Activated CD8-positive, alpha-beta T cell treated with anti-CD3 and anti-CD28 coated beads for 36 hours (primary cell): ENCODE measurements at places on chromosomes 5 and 9. TPM values are rescaled to one million over a fixed set of nuclear protein-coding genes. Genes with fewer than 3 reads are reported as not detected.

GRCh38 chr9:124011460-124012301 is at the start of gene LHX2:
TSS of gene LHX2 (plus strand) at chr9:124011768. CDS start at chr9:124012349, 581 bp downstream.
- H3K4me3 ChIP-seq: no peak within 1 kb of the TSS
- H3K36me3 ChIP-seq: peaks cover 2% of the 10 kb centered on the region
- H3K4me1 ChIP-seq: peaks cover 38% of the 10 kb centered on the region
- peak; percentile 70 for DNase-seq
- H3K27ac ChIP-seq: no peak within 1 kb of the TSS

DNA sequence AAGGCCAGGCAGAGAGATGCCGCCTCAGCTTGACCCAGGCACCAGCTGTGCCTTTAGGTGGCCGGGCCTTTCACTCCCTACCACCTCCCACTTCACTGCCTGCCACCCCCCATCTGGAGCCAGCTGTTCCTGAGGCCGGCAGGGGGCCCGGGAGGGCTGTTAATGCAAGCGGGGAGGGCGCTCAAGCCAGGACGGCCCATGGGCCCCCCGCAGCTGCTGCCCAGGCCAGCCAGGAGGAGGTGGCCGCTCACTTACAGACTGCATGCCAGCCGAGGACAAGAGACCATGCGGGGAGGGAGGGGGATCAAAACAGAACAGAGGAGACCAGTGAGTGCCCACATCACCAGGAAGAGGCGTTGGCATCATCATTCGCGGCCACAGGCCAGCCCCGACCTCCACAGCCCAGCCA is 4.5 kb downstream of the ABCA2 start:
- H3K4me3 ChIP-seq: no peak overlapping the region
- DNase-seq: no peak
- H3K27me3 ChIP-seq: no peaks in the 10 kb centered on the region

DNA sequence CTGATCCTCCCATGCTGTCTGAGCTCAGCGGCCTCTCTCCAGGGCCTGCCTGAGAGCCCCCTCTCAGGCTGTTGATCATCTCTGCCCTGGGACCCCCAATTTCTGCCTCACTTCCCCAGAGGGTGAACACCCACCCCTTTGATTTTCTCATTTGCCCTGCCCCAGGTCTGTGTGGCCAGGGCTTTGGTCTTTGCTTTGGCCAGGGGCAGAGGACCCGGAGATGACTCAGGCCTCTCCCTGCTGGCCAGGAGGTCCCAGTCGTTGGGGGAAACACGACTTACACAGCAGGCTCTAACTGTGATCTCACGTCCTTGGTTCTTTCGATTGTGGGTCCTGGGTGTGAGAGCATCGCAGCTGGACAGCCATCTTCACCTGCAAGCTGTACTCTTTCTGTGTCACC is 1.1 kb upstream of the ADAMTS2 start:
- DNase-seq: no peak
- H3K27ac ChIP-seq: no peak overlapping the region
- H3K36me3 ChIP-seq: no peaks in the 10 kb centered on the region
- H3K27me3 ChIP-seq: peaks cover 44% of the 10 kb centered on the region
- H3K4me3 ChIP-seq: no peak overlapping the region

DNA sequence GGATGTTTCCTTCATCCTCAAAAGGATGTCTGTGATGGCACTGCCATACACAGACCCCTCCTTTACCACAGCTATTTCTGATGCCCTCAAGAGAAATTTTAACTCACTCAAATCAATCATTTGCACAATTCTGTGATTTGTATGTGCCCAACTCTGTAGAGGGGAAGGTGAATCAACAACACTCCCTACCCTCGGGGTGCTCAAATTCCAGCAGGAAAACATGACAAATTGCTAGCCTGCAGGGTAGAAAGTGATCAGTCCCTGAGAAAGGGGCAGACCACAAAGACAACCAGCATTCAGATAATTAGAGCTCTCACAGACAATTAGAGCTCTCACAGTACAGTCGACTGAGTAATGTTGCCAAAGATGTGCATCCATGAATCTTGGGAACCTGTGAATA is 45.3 kb upstream of the FOXE1 start:
- peaks cover 22% of the 10 kb centered on the region for H3K27me3 ChIP-seq
- no peaks in the 10 kb centered on the region for H3K36me3 ChIP-seq
- peaks cover 6% of the 10 kb centered on the region for H3K4me1 ChIP-seq
- H3K4me3 ChIP-seq: no peak overlapping the region
- no peak for DNase-seq
- no peak overlapping the region for H3K27ac ChIP-seq

- peaks cover 33% of the 10 kb centered on the region for H3K4me1 ChIP-seq
- H3K36me3 ChIP-seq: peaks cover 71% of the 10 kb centered on the region
- H3K4me3 ChIP-seq: no peak overlapping the region
- H3K27me3 ChIP-seq: no peaks in the 10 kb centered on the region
Observed at GRCh38 chr9:110249603-110250002, 6.7 kb downstream of the TXN start.

- H3K27ac ChIP-seq: no peak overlapping the region
- H3K27me3 ChIP-seq: peaks cover 12% of the 10 kb centered on the region
- no peak for DNase-seq
- no peaks in the 10 kb centered on the region for H3K4me1 ChIP-seq
- H3K36me3 ChIP-seq: no peaks in the 10 kb centered on the region
Observed at GRCh38 chr9:91841591-91841990, 108.4 kb downstream of the ROR2 start.

DNA sequence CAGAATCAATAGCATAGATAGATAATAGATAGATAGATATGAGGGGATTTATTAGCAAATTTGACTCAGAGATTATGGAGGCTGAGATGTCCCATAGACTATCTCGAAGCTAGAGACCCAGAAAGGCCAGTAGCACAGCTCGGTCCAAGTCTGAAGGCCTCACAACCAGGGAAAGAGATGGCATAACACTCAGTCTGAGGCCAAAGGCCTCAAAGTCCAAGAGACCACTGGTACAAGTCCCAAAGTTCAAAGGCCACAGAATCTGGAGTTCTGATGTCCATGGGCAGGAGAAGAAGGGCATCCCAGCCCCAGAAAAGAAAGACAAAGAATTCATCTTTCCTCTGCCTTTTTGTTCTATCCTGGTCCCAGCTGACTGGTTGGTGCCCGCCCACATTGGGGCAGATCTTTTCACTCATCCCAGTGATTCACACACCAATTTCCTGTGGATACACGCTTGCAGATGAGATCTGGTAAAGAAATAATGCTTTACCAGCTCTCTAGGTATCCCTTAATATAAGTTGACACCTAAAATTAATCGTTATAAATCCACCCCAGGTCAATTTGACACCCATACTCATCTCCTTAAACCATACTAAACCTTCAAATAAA is 127.8 kb upstream of the FBN2 start:
- no peak overlapping the region for H3K4me3 ChIP-seq
- no peaks in the 10 kb centered on the region for H3K36me3 ChIP-seq
- DNase-seq: no peak
- no peaks in the 10 kb centered on the region for H3K4me1 ChIP-seq
- H3K27me3 ChIP-seq: no peaks in the 10 kb centered on the region

DNA sequence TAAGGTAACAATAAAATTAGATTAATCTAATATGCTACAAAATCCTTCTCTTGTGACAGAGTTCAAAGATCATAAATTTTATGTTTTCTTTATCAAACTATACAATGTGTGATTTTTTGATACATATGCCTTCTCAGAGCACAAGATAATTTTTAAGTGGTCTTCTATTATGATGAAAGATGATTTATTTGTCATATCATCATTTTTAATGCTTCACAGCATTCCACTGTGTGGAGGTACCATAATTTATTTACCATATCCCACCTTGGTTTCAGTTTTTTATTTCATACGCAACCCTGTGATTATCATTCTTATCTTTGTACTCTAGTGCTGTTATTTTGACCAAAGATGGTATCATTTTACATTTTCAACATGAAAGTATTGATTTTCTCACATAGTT is 41.7 kb downstream of the POLK start:
- no peak overlapping the region for H3K27ac ChIP-seq
- H3K36me3 ChIP-seq: peaks cover 55% of the 10 kb centered on the region
- no peak overlapping the region for H3K4me3 ChIP-seq
- peaks cover 8% of the 10 kb centered on the region for H3K4me1 ChIP-seq
- H3K27me3 ChIP-seq: no peaks in the 10 kb centered on the region
- no peak for DNase-seq

- H3K27ac ChIP-seq: no peak overlapping the region
- no peak overlapping the region for H3K4me3 ChIP-seq
- no peak for DNase-seq
- H3K27me3 ChIP-seq: no peaks in the 10 kb centered on the region
- peaks cover 10% of the 10 kb centered on the region for H3K4me1 ChIP-seq
- H3K36me3 ChIP-seq: peaks cover 7% of the 10 kb centered on the region
Observed at GRCh38 chr9:108997112-108997511, 16.2 kb downstream of the CTNNAL1 start.

GRCh38 chr9:108386032-108386431 is 469.8 kb downstream of the ACTL7B start:
- H3K27ac ChIP-seq: no peak overlapping the region
- no peaks in the 10 kb centered on the region for H3K4me1 ChIP-seq
- H3K4me3 ChIP-seq: no peak overlapping the region
- DNase-seq: no peak

GRCh38 chr9:95284162-95285080 is 33.1 kb downstream of the FANCC start:
- DNase-seq: no peak
- H3K4me1 ChIP-seq: peaks cover 2% of the 10 kb centered on the region
- peaks cover 6% of the 10 kb centered on the region for H3K36me3 ChIP-seq
- H3K4me3 ChIP-seq: no peak overlapping the region
- no peak overlapping the region for H3K27ac ChIP-seq

- H3K4me1 ChIP-seq: no peaks in the 10 kb centered on the region
- H3K4me3 ChIP-seq: no peak overlapping the region
- no peak for DNase-seq
Observed at GRCh38 chr9:118305331-118305730, 601.1 kb downstream of the TLR4 start.

DNA sequence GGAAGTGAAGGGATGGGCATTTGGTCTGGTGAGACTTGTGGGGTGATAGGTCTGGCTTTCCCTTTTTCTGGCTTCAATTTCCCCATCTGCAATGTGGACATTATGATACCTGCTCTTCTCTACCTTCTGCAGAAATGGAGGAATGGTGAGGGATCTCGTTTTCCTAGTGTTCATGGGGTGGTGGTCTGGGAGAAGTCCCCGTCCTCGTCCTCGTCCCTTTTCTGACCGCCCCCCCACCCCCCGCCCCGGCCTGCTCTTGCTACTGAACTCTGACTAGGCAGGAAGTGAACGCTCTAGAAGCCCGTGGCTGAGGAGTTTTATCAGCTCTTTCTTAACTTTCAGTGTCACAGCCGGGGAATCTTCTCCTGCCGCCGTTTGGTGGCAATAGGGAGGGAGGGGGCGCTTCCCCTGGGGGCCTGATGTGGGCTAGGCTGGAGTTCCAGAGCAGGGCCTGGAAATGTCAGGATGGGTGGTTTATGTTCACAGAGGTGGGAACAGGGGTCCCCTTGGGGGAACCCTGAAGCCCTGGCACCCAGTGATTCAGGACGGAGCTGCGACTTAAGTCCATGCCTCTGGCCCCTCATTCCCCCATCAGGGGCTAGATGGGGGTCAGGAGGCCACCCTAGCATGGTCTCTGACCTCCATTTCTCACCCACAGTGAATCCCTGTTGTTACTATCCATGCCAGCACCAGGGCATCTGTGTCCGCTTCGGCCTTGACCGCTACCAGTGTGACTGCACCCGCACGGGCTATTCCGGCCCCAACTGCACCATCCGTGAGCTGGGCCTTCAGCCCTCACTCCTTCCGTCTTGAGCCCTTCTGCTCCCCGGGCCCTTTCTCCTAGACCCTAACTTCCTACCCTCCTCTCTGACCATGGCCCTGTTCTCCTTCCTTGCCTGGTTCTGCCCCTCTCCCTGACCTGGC is 6.7 kb downstream of the PTGS1 start:
- peaks cover 9% of the 10 kb centered on the region for H3K27me3 ChIP-seq
- H3K27ac ChIP-seq: no peak overlapping the region
- no peak overlapping the region for H3K4me3 ChIP-seq
- H3K4me1 ChIP-seq: no peaks in the 10 kb centered on the region
- DNase-seq: no peak

DNA sequence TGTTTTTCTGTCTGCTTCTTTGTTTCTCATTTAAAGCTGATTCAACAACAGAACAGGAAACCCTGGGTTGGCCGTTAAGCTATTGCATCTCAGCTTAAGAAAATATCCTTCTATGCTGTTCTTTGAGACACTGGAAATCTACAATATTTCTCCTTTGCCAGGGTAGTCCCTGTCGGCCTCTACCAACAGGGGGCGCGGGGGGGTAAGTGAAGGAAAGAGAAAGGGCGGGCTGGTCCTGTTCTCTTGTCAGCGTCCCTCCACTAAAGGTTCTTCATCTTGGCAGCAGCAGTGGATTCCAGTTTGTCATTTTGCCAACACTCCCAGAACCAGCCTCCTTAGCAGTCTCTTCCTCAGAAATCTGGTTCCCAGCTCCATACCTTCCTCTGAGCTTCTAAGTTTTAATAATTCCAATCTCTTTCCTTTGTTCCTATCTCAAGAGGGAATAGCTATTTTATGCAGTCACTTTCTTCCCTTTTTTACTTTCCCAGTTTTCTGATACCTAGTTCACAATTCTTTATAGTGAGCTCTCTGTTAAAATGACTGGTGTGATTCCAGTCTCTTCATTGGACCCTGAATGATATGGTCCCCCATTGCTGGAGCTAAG is 222.3 kb downstream of the GLIS3 start:
- DNase-seq: peak; percentile 75
- H3K27me3 ChIP-seq: peaks cover 18% of the 10 kb centered on the region
- no peak overlapping the region for H3K4me3 ChIP-seq
- H3K4me1 ChIP-seq: no peaks in the 10 kb centered on the region
- H3K27ac ChIP-seq: no peak overlapping the region

DNA sequence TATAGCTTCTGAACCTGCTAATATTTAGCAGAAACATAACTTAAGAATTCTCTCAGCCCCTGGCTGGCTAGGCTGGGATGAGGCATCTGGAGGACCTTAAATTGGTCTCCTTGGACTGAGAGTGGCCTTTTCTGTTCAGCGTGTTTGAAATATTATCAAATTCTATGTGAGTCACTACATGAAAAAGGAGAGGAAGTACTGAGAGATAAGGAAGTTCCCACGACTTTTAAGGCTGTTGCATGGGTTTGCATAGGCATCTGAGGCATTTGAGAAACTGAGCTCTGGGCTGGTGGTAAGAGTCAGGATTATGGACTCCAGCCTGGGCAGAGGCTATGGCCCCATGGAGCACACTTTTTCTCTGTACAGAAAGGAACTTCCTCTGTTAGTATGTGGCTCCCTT is 816.2 kb upstream of the GRAMD2B start:
- no peak overlapping the region for H3K27ac ChIP-seq
- no peaks in the 10 kb centered on the region for H3K4me1 ChIP-seq
- DNase-seq: no peak

DNA sequence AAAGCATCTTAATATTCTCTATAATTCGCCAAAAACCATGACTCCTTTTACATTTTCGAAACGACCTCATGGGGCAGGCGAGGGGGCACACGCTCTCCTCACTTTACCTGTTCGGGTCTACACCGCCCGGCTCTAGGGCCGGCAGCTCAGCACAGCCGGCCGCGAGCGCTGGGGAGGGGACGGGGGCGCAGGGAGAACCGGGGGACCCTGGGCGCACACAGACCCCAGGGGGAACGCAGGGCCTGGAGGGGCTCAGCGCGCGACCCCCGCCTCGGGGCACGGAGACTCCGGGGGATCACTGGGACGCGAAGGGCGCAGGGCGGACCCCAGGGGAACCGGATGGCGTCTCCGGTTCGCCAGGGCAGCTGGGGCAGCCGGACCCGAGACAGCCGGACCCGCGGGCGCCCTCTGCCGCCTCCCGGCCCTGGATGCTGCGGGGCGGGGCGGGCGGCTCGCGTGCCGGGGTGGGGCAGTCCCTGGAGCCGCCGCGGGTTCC is at the start of gene AHRR:
Gene AHRR (plus strand): TSS at position 485 of the 496 bp plus-strand sequence. CDS start 22,189 bp downstream, outside the sequence.
- H3K36me3 ChIP-seq: peaks cover 14% of the 10 kb centered on the region
- H3K4me1 ChIP-seq: peaks cover 27% of the 10 kb centered on the region
- peak; percentile 63 for DNase-seq
- peak within 1 kb of the TSS; percentile 69 for H3K27ac ChIP-seq
- peak within 1 kb of the TSS; percentile 78 for H3K4me3 ChIP-seq

SGCD gene
- not detected for total RNA-seq

OR4F3 gene
- total RNA-seq: not detected

SVEP1 gene
- total RNA-seq: not detected

TGFBI gene
- total RNA-seq: not detected

IFNA21 gene
- not detected for total RNA-seq
